ENCODE measurements at places on chromosomes 7 and 10.

GRCh38 chr7:39539816-39540215, 26.4 kb upstream of the YAE1 start:
- no peak for DNase-seq

DNA sequence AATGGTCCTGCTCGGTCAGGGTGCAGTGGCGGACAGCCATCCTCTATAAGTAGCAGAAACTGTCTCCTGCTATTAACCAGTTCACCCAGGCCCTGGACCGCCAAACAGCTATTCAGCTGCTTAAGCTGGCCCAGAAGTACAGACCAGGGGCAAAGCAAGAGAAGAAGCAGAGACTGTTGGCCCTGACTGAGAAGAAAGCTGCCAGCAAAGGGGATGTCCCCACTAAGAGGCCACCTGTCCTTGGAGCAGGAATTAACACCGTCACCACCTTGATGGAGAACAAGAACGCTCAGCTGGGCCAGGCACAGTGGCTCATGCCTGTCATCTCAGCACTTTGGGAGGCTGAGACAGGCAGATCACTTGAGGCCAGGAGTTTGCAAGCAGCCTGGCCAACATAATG, 5.6 kb upstream of the NSUN5 start:
- DNase-seq: no peak

DNA sequence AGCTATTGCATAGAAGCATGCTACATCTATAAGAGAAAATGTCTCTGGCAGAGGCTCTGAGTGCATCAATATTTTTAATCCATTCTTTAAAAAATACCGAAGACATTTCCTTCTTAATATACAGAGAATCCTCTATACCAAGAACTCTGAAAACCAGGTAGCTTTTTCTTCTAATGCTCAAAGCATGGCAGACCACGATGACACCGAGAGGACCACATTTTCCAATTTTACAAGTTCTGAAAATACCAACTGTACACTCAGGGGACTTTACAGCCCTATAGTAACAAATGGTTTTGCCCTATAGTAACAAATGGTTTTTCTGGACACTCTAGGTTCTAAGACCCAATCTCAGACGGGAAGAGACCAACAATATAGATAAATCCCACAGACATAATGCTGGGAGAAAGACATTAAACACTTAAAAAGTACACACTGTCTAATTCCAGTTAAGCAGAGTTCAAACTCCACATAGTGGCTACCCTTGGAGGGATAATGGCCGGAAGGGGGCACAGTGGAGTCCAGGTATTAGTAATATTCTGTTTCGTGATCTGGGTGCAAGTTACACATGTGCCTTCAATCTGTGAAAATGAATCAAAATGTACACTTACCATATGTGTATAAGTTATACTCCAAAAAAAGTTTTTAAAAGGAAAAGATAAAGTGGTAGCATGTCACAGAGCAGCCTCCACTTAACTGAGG, 26.2 kb downstream of the CCDC6 start:
- no peak for DNase-seq

GRCh38 chr7:21317966-21318915, 109.6 kb upstream of the SP4 start:
- DNase-seq: no peak

- no peak for DNase-seq
These were observed 651 bp upstream of the ARPC1A start for GRCh38 chr7:99325001-99325493.

GRCh38 chr10:88236121-88236743, 346.9 kb downstream of the RNLS start:
- no peak for DNase-seq

DNA sequence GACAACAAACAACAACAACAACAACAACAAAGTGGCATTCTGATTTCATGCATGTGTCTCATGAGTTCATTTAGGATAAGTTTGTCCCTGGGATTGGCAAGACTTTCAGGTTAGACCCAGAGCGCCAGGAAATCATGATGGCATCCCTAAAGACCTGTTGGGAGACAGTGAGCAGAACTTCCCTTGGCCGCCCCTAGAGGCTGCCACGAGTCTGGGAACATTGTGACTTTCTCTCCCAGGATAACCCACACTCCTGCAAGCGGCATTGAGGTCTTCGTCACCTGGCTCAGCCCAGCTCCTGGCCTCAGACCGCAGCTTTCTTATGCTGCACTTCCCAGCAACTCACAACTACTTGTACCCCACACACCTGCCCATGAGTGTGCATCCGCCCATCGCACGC, 80.5 kb upstream of the RNF32 start:
- no peak for DNase-seq

DNA sequence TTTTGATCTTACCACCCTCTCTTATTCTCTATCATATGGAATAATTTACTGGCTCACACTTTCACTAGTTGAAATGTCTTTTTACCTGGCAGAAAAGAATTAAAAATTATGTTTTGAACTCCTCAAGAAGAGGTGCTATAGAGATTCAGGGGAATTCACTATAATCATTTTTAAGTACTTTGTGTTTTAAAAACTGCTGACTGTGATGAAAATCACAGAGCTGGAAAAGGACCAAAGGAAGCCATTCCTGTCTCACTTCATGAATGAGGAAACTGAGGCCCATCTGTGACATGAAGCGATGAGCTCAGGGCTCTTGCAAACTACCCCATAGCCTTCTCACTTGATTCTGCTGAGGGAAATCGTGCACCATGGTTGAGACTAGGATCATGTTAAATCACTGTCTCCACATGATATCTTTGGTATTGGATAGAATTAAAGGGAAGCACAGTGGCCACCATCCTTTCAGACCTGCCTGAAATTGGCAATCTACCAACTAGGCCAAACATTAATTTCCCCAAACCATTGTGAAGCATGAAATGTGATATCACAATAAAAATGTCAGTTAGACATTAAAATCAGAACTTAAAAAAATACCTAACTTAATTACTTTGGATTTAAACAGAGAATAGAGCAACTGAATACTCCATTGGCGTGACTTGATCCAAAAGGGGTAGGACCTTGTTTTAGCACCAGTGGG, 141.0 kb downstream of the FZD1 start:
- no peak for DNase-seq

- no peak for DNase-seq
These were observed 56.3 kb upstream of the FAM3C start for GRCh38 chr7:121452389-121452788.

DNA sequence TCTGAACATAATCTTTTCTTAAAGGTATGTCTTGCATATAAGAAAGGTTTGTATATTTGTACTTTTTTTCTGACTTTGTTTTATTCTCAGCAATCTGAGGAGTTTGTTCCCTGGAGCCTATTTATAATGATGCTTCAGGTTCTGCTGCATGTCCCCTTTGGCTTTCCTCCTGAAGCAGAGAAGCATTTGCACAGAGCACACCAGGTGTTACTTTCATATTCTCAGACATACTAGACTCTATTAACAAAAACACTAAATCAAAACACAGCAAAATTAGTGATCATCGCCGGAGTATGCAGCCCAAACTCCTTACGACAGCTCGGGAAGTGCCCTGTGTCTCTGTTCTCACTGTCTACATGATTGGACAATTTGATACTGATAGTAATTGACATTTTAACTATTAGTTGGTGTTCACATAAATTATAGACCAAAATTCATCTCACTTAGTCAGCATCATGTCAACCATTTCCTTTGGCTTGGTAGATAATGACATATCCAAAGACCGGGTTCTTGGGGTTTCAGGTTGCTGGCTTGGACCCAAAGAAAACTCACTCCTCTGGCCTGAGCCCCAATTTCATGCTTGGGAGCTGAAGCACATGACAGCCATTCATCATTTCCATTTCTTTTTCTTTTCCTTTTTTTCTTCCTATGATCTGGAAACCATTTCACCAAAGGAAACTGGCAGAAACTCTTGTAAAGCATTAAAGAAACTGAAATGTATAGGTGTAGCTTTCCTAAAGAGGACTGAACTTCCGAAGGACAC, 400.1 kb upstream of the NRP1 start:
- peak; percentile 27 for DNase-seq

GRCh38 chr10:108556186-108556585, 1367.1 kb downstream of the XPNPEP1 start:
- no peak for DNase-seq

- no peak for DNase-seq
These were observed 11.7 kb downstream of the CASP2 start for GRCh38 chr7:143299840-143300239.

GRCh38 chr7:33727315-33727714, 178.0 kb upstream of the BMPER start:
- DNase-seq: no peak

DNA sequence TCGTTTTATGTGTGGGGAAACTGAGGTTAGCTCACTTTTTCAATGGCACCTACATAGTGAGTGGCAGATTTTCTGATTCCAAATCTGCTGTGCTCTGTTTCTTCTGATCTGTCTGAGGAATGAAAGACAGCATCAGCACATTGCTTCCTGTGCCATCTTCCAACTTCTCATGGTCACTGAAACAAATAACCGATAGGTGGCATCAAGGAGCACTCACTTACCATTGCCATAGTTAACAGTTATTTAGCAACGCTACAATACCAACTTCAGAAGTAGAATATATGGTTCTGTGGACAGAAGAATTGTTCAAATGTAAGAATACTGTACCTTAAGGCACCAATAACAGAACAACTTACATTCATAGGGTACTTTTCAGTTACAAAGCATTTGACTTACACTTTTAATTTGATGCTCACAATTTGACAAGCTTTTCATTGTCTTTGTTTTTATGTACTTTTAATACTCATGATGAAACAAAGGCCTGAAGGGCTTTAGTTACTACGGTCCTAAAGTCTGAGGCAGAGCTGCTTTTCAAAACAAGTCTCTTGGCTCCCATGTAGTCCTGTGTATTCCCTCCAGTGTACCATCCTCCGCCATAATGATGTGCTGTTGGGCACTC, 228.9 kb upstream of the TCF7L2 start:
- no peak for DNase-seq

GRCh38 chr10:5988336-5988920, 11.1 kb upstream of the IL15RA start:
- DNase-seq: no peak

- no peak for DNase-seq
These were observed 178.8 kb upstream of the ANKRD30A start for GRCh38 chr10:36946598-36946997.

- DNase-seq: no peak
These were observed 535 bp upstream of the EPC1 start for GRCh38 chr10:32347363-32348022.

DNA sequence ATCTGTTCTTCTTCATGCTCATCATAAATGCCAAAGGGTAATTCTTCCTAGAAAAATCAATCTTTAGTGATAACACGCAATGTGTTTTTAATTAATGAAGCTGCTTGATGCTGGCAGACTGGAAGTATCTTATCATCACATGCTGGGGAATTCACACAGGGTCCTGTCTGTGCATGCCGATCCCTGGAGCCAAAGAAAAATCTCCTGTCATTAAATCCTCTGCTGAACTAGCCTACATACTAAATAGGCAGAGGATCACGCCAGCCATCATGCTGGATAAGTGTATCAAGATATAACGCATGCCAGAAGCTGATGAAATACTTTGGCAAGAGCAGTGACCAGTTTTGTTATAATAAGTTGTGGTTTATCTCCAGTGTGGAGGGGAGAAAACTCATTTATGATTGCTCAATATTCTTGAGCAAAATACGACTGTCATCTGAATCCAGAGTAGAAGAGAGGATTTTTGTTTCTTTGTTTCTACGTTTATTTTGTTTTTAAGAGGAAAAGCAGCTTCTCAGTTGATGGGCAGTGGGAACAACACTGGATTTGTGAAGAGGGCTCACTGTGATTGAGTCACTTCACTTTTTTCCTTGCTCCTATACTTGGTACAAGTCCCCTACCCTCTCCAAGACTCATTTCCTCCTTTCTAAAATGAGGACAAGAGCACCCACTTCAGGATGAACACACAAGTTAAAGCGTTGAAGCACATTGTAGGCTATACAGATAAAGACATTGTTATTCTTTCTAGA, 649.1 kb downstream of the TNS3 start:
- peak; percentile 16 for DNase-seq

- no peak for DNase-seq
These were observed 86.2 kb downstream of the AOAH start for GRCh38 chr7:36638140-36638539.

DNA sequence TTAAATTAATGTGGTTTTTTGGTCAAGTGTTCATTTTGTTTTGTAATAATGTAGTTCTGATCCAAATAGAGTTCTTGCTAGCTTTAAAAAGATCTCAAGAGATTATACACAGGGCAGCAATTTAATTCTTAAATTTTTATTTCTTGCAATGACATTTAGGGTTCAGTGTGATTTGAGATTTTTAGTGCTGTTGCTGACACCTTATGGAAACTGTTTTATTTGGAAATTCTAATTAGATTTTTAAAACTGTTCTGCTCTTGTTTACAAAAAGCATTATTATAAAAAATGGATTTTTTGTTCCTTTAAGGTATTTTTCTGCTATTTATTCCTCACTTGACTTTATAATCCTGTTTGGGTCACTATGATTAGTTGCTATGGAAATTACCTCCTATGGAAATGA, 72.1 kb downstream of the RTKN2 start:
- DNase-seq: no peak

GRCh38 chr7:121329191-121330052, 622 bp downstream of the WNT16 start:
- DNase-seq: no peak

DNA sequence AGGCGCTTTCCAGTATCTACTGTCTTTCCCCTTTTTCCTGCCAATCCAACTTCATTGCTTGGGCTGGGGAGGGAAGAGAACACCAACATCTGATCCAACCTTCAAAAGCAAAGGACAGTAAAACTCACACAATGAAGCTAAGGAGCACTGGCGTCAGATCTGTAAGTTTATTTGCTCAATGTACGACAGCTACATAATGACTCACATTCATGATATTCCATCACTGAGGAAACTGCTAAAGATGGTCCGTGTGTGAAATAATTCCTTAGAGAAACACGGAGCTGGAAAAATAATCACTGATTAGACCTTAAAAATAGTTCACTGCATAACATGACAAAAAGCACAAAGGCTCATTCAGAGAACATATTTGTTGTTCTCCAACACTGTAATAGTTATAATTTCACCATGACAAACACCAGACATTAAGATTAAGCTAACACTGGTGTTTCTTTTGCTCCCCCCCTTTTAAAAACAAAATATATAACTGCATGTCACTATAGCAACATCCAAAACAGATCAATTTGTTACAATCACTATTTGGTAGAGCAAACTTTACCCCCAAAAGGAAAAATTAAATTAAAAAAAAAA, 24.3 kb downstream of the HSPB1 start:
- no peak for DNase-seq

DNA sequence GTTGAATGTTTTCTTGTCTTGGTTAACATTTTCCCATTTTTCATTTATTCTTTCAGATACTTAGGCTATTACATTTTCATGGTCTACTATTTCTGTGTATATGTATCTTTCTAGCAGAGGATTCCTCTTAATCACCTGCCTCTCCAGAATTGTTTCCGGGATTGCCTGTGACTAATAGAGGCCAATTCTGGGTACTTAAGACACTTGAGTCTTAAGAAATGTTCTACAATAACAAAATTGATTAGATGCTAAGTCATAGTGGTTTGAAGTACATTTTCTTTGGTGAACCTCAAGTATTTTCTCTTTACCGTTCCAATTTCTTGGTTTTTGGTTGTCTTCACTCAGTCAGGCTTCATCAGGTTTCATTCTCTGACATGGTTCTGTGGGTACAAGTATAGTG, 26.4 kb downstream of the BBS9 start:
- DNase-seq: no peak
